ENCODE measurements at places on chromosomes 11 and 22. TPM values are rescaled to one million over a fixed set of nuclear protein-coding genes. Genes with fewer than 3 reads are reported as not detected.

NCF4 gene
- not detected for total RNA-seq

RFPL3 gene
- not detected for total RNA-seq

SCUBE2 gene
- total RNA-seq: 1.2 TPM

- no peak for DNase-seq
- no peak overlapping the region for H3K27ac ChIP-seq
- peaks cover 35% of the 10 kb centered on the region for H3K27me3 ChIP-seq
- no peak overlapping the region for H3K4me3 ChIP-seq
Measured at GRCh38 chr11:828506-829175, 922 bp downstream of the CRACR2B start.

GRCh38 chr11:102368472-102368871 lies 21.5 kb downstream of the BIRC2 start:
- H3K4me3 ChIP-seq: no peak overlapping the region
- no peak for DNase-seq

Data from progenitor cell of endocrine pancreas (in vitro differentiated cells).